ENCODE measurements at places on chromosomes 1 and 21.
A peak's percentile ranks its signal among the peaks of the same experiment; 100 is the strongest.

- no peak for DNase-seq
Measured at GRCh38 chr1:13830616-13831280, 130.8 kb downstream of the PRDM2 start.

DNA sequence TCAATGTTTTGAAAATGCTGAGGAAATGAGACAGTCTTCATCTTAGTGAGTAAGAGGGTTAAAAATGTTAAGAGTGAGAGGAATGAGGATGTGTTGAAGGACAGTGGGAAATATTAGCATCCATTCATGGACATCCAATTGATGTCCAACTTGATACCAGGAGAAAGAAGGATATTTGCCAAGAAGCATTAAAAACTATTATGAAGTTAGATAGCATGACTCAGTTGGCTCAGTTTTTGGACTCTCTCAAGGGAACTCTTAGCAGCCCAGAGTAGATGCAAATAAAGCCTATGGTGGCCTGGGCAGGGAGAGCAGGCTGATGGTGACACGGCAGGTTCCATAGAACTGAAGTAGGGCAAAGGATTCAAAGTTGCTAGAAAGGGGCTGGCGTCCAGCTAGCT is 171.0 kb downstream of the ZZZ3 start:
- no peak for DNase-seq

DNA sequence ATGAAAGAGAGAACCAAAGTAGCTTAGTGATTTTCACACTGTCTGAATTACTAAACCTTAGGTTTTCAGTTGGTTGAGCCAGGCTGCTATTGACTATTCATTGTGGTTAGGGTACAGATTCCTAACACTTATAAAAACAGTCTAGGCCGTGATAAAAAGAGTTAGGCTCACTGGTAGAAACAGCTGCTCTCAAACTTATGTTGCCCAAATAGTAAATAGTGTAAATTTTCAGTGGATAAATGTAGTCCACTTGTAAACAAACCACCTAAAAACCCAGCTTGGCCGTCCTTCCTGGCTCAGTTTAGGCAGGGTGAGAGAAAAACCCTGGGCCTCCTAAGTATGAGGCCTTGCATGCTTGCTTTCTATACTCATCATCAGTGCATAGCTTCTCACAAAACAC is 34.9 kb downstream of the ARID1A start:
- no peak for DNase-seq

DNA sequence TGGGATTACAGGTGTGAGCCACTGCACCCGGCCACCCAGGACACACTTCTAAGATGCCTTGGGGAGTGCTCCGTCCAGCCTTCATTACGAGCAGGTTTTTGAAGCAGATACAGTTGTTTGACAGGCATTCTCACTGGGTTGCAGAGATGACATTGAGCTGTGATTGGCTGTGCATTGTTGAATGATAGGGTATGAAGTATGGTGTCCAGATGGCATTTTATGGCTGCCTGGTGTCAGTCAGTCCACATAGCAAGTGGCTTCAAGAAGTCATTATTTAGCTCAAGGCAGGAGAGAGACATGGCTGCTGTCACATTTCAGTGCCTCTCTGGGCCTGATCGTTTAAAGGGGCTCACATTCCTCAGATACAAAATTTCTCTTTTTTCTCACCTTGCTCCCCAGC is 14.8 kb upstream of the PADI2 start:
- no peak for DNase-seq

GRCh38 chr1:1781526-1781903 is 3.2 kb upstream of the NADK start:
- no peak for DNase-seq

DNA sequence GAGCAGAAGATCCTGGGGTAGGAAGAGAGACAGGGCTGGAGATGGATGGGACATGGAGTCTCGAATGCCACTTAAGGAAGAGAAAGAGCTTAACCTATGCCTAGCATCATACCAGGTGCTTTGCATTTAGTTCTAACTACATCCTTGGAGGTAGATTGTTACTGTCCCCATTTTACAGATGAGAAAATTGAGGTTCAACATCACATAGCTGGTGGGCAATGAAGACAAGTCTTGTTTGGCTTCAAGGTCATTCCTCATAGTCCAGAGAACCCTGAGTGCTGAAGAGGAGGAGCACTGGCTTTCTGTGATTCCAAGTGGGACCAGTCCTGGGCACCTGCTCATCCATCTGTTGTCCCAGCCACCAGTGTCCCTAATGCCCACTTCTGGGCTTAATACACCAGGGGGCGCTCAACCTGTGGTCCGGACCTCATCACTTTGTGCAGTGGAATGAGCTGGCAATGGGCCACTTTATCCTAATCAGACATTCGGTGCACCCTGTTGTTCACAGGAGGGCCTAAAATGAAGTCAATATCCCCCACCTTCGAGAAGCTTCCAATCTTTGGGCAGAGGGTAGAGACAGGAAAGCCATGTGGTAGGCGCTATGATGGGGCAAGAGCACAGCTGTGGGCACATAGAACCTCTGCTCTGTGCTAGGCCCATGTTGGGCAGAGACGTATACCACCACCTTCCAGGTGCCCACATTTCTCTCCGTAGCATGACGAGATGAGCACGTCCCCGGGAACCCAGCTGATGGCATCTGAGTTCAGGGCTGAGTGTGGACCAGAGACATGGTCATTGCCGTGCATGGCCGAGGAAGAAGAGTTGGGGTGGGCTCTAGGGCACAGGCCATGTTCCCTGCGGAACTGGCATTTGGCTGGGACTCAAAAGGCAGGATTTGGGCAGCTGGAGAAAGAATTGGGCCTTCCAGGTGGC is 9.2 kb downstream of the RPS6KA1 start:
- DNase-seq = peak; percentile 59

- DNase-seq = no peak
Measured at GRCh38 chr1:213291526-213291925, 240.5 kb downstream of the RPS6KC1 start.

- DNase-seq = peak; percentile 50
Measured at GRCh38 chr21:43864962-43865539, at the start of gene AGPAT3. Gene AGPAT3, plus strand, starts transcription at chr21:43865223. Its CDS starts 94,459 bp downstream, at chr21:43959682.

- DNase-seq = peak; percentile 57
Measured at GRCh38 chr1:66274634-66275033, 259.3 kb upstream of the SGIP1 start.

DNA sequence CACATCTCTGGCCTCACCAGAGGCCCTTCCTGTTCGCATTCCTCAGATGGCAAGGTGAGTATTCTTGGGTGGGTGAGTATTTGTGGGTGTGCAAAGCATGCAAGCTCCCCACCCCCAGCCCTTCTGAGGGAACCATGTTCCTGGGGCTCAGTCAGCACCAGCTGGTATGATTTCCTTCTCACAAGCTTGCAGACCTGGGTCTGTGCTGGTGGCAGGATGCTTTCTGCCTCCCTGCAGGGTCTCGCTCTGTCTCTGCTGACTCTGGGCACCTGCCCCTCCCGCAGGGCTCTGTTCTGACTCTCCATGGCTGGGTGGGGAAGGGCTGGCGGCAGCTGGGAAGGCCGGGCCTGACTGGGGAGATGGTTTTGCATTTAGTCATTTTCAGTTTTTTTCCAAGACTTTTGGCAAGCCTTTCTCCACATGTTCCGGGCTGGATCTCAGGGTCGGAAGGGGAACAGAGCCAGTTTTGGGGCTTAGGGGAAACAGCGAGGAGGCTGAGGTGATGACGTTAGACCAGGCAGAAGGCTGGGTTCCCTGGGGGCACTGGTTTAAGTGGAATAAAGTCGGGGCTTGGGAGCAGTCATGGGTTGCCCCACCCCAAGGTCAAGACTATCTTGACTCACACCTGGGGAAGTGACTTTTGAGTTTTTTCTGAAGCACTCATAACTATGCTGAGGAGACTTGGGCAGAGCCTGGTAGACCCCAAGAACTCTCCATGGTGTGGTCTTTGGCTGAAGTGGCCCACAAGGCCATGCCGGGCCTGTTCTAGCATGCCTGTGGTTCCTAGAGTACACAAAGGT is 6.2 kb downstream of the RASSF5 start:
- no peak for DNase-seq

GRCh38 chr1:236718328-236718727 is 32.0 kb downstream of the ACTN2 start:
- DNase-seq = no peak

GRCh38 chr21:38649120-38649519 is 150.8 kb upstream of the ERG start:
- no peak for DNase-seq

DNA sequence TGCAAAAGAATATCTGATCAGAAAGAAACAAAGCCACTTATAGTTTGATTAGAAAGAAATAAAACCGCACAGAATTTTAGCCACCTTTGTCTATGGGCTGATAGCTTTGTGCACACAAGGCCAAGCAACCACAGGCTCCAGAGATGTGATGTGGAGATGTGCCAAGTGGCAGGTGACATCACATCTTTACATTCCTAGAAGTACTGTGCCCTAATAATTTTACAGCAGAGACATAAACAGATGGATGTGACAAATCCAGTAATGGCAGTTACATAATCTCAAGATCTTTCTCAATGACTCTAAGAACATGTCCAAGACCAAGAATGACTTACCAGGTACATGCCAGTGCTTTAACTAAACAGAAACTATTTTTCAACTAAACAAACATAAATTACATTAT is 159.5 kb downstream of the LTN1 start:
- DNase-seq = no peak

DNA sequence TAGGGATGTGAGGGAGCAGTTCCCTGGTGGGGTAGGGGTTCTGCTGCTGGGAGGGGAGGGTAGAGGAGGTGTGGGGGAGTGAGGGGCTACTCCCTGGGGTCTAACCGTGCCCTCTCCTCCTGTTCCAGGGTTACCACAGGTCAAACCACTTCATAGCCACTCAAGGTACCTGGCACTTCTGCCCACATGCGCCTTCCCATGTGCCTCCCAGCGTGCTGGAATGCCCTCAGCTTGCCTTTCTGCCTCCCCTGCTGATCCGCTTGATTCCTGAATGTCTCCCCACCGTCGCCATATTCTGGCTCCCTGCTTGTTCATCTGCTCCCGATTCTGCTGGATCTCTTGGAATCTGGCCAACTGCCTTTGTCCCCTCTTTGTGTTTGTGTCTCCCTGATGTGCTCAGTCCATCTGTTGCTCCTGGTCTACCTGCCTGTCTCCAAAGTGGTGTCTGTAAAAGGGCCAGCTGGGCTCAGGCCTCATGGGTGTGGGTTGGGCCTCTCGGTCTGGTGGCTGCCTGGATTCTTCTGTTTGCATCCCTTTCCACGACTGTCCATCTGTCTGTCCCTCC is 74.4 kb downstream of the PTPRU start:
- no peak for DNase-seq

DNA sequence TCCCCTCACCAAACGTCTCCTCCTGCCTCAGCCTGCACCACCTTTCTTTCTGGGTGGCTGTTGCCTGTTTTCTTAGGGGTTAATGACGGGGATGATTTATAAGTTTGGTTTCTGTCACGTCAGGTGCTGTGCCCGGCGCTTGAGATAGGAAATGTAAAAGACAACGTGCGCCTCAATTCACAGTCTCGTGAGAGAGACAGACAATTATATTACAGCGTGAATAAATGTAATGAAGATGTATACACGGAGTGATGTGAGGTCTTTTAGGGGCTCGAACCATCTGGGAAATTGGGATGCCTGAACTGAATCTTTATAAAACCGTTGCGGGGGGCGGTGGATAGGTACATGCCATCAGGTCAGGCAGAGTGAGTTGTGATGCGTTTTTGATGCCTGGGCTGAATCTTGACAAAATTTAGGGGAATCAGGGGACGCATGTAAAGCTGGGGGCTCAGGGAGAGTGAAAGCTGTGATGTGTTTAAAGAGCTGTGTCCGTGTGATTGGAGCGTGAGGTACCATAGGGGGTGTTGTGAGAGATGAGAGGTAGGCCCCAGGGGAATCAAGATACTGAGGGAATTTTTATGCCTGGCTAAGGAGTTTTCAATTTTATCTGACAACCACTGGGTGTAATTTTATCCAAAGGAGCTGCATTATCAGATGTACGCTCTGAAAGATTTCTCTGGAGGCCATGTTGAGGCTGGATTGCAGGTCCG is 831 bp downstream of the TIPRL start:
- no peak for DNase-seq

GRCh38 chr1:32897082-32898049 is 3.8 kb downstream of the TMEM54 start:
- DNase-seq = no peak

DNA sequence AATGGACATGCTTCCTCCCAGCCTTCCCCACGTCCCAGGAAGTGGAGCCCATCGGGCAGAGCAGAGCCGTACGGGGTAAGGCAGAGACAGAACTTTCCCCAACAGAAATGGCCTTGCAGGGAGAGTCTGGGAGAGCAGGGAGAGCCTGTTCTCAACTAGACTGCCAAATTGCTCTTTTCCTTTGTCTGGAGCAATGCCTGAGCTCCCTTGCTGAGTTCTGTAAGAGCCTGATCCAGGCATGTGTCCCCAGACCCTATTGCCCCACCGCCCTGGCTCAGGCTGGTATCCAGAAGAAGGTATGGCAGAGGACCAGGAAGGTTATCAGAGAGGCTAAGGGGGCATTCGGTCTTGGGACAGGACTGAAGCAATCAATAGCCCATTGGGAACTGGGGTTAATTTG is 79.9 kb downstream of the TMEM53 start:
- no peak for DNase-seq

GRCh38 chr1:118264343-118264742 is 79.3 kb upstream of the SPAG17 start:
- DNase-seq = no peak

DNA sequence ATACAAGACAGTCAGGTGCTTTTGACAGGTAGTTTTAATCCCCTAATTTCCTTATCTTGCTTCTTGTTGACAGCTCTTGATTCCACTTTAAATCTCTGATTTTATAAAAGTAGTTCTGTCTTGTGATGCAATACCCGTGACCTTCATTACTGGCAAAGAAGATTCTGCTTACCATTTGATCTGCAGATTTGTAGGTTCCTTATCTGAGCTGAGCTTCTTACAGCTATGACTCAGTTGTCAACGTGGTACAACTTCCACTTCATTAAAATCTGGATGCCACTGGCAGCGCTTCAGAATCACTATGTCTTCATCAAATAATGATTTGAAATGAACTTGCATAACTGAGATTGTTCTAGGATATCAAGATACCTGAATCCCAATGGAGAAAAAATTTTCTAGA is 543.6 kb upstream of the B3GALT2 start:
- no peak for DNase-seq

DNA sequence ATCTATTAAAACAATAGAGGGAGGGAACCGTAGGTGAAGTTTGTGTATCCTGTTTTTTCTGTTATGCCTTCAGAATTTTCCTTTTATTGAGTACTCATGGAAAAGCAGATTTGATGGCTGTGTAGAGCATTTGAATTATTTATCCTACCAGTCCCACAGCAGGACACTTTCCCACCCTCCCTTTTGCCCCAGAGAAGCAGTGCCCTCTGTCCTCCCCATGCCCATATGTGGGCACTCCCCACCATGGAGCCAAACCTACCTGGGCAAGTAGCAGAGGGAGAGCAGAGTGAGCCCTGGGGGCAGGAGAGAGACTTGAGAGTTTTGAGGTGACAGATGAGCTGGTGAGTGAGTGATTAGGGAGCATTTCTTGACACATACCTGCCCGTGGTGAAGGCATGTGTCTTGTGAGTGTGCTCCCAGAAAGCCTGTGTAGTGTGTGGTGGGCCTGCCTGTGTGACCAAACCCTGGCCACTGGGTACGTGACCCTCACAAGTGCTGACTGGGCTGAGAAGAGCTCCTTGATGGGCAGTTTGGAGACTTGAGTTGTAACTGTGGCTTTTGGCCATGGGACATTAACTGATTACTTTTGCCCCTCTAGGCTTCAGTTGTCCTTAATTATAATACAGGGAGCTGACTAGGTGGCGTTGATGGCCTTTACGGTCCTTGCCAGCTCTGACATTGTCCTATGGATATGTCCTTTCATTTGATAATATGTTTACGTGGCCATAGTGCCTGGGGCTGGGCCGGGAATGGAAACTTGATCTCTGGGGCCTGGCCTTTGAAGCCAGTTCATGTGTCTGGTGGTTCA is 3.6 kb downstream of the PSEN2 start:
- no peak for DNase-seq
